Right ventricle myocardium superior (tissue), 1 donor: ENCODE measurements at places on chromosomes 1 and 21. TPM values are rescaled to one million over a fixed set of nuclear protein-coding genes. Genes with fewer than 3 reads are reported as not detected.

DNA sequence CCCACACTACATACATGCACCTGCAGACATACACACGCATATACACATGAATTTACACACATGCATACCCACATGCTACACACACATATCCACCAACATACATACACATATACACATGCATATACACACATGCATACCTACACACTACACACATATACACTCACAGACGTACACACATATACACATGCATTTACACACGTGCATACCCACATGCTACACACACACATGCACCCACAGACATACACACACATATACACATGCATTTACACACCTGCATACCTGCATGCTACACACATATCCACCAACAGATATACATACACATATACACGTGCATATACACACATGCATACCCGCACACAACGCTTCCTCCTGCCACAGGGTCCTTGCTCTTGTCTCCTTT lies 61.2 kb upstream of the SLC25A33 start:
- no peak for DNase-seq

- DNase-seq: peak; percentile 68
Measured at GRCh38 chr1:61337981-61338848, 255.9 kb downstream of the NFIA start.

- no peak for DNase-seq
Measured at GRCh38 chr21:41333752-41334151, 17.2 kb downstream of the FAM3B start.

DNA sequence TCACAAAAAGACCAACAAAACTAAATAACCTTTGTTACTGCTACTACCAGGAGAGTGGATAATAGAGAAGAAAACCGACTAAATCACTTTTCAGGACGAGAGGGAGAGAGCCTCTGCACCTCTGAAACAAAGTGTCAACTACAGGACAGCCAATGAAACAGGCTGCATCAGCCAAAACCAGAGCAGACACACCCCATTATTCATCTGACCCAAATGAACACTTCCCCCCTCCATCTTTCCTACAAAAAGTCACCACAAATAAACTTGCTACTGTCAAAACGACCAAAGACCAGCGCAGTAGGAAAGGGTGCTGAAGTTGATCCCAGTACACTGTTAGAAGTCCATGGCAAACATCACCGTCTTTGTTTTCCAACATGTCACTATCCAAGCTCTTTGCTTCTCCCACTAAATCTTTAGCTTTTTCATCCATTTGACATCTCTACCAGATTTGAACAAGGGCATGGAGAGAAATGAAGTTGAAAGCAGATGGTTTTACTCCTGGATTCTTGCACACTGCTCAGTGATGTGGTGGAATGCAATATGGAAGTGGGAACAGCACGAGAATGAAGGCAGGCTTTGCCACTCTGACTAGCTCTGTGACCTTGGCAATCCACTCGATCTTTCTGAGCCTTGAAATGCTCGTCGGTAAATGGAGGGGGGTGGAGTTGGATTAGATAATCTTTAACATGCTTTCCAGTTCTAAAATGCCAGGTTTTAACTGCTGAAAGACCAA lies 20.5 kb downstream of the DSTYK start:
- no peak for DNase-seq

GRCh38 chr21:39387461-39388037 lies 38.7 kb upstream of the HMGN1 start:
- DNase-seq: peak; percentile 95

Gene TINAGL1
- 268 TPM for total RNA-seq

GRCh38 chr21:26199456-26199855 lies 28.9 kb upstream of the APP start:
- no peak for DNase-seq

- no peak for DNase-seq
Measured at GRCh38 chr1:111769517-111770146, 13.9 kb downstream of the DDX20 start.

Gene GPA33
- 0.19 TPM for total RNA-seq

DNA sequence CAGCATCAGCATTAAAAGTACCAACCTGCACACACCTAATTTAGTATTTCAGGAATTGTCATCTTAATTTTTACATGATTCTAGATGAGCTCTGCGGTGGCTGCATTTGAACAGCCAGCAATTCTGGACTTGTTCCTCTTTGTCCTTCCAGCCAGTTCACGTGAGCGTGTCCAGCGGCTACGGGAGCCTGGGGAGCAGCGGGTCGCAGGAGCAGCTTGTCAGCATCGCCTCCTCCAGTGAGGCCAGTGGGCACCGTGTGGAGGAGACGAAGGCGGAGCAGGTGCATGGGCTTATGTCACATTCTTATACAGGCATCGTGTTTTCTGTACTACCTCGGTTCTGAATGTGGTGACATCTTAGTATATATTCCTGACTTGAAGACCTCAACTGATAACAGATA lies 25.7 kb downstream of the PER3 start:
- DNase-seq: no peak

Gene DENND2D
- 3.0 TPM for total RNA-seq

DNA sequence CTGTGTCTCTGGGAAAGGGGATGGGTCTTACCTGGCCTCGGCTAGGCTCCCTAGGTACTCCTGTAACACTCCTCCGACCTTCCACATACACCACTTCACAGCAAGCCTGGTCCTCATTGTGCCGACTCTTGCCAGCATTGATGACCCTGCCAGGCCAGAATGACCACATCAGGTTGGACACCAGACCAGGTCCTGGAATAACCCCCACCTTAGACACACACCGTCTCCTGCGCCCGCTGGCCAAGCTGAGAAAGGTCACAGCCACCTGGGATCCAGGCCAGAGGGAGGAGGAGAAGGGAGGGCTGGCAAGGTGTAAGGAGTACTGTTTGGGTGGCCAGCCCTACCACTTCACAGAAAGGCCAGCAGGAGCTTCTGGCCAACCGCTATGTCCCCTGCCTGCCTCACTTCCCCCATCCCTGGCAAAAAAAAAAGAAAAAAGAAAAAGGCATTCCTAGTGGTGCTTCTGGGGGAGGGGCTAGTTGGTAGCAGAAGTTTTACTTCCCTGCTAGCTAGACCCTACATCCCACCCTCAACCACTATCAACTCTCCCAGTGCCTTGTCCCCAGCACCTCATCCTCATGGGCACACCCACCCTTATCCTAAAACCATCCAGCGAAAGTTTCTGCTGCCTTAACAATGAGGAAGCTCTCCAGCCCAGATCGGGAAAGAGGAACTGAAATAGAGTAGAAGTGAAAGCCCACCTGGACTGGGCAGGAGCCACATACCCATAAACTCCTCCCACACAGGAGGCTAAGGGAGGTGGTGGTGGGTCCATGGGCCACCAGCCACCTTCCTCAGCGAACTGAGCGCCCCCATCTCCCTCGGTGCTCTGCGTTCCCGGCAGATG lies 1.4 kb downstream of the PPM1J start:
- DNase-seq: no peak

- no peak for DNase-seq
Measured at GRCh38 chr1:179706339-179706941, 36.7 kb upstream of the FAM163A start.

Gene MX2
- total RNA-seq: 4.2 TPM

Gene NT5C1A
- total RNA-seq: 30.4 TPM

DNA sequence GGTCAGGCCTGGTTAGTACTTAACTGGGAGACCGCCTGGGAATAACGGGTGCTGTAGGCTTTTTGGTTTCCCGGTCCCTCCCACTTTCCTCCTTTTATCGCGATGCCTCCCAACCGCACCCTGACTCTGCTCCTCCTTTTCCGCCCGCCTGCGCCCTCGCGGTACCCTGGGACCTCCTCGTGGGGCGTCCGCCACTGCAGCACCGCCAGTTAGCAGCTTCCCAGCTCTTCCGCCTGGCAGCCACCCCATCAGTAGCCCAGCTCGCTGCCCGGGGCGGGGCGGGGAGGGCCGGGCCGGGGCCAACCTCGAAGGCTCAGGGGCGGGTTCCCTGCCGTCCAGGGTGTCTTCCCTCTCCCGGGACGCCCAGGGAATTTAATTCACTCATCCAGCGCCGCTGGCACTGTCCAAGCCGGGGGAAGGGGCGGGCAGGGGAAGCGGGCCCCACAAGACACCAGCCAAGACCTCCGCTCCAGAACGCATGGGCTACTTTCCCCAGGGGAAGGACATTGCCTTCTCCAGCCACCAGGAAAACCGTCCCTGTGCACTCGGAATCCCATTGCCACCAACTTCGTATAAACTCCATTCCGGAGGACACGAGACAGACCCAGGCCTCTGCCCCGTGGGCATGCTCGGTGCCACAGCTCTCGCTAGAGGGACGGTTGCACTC lies 2.0 kb upstream of the ZNF678 start:
- DNase-seq: peak; percentile 39

- peak; percentile 85 for DNase-seq
Measured at GRCh38 chr1:27296773-27297291, 25.1 kb upstream of the TMEM222 start.

Gene AKR7A3
- total RNA-seq: not detected

- no peak for DNase-seq
Measured at GRCh38 chr1:89557956-89558355, 33.3 kb downstream of the LRRC8B start.

GRCh38 chr1:227869851-227870305 lies 54.4 kb downstream of the PRSS38 start:
- DNase-seq: no peak

- DNase-seq: no peak
Measured at GRCh38 chr1:28718586-28719331, 18.0 kb upstream of the YTHDF2 start.

GRCh38 chr1:89206373-89206772 lies 7.6 kb upstream of the GBP4 start:
- DNase-seq: no peak

DNA sequence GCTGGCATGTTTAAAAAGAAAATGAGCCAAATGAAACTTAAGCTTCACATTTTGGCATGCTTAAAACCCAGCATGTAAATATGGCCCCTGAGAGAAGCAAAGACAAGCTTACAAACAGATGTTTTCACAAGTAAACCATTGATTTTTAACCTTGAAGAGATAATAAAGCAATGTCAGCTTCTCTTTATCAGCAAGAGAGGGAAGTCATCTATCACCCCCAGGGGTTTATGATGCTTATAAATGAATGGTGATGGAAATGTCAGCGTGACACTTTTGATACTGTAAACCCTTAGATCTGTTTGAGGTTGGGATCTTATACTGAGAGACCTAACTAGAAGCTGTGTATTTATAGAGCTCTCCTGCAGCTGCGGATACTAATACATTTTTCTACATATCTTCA lies 471.3 kb downstream of the PLA2G4A start:
- no peak for DNase-seq

GRCh38 chr1:3551711-3552110 lies 59.6 kb downstream of the MEGF6 start:
- no peak for DNase-seq

Gene CD101
- 1.0 TPM for total RNA-seq

DNA sequence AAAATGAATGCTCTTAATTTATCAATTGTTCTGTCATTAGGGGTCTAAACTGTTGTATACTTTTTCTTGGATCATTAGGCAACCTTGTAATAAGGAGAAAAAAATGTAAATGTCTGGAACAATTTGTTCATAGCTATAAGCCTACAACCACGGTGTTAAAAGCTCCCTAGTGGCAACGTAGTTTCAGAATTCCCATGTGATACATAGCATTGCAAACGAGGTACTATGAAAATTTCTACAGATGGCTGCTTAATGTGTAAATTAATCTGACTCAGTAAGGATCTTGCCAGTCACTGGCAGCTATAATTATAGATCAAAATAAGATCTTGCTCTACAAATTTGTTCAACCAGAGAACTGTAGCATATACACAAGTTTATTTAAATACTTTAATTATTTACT lies 304.1 kb upstream of the ADGRL4 start:
- no peak for DNase-seq

- no peak for DNase-seq
Measured at GRCh38 chr1:240693036-240693435, 81.1 kb upstream of the GREM2 start.

Gene PLEKHA6
- 20.0 TPM for total RNA-seq

- DNase-seq: no peak
Measured at GRCh38 chr1:156433602-156434001, 64.6 kb downstream of the RHBG start.

GRCh38 chr21:15617964-15618363 lies 111.8 kb upstream of the USP25 start:
- no peak for DNase-seq

DNA sequence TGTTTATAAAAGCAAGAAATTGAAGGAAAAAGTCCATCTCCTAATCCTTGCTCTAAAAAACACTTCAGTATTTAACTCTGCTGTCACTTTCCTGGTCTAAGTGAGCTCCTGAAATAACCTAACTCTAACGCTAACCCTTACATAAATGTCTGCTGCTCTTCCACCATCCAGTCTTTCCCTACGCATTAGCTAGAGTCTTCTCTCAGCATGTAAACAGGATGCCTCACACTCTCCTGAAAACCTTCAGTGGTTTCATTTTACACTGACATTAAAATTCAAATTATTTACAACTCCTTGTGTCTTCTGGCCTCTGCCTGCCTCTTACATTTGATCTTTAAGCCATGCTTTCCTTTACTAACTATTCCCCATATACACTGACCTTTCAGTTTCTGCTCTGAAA lies 697.6 kb upstream of the CXADR start:
- no peak for DNase-seq

Gene TESK2
- 1.5 TPM for total RNA-seq

- peak; percentile 51 for DNase-seq
Measured at GRCh38 chr1:47984175-47984789, 12.9 kb downstream of the TRABD2B start.

Gene S100A5
- not detected for total RNA-seq

- DNase-seq: no peak
Measured at GRCh38 chr1:43868741-43869067, 64.9 kb upstream of the ARTN start.
